ENCODE measurements at places on chromosomes 7 and 10.

DNA sequence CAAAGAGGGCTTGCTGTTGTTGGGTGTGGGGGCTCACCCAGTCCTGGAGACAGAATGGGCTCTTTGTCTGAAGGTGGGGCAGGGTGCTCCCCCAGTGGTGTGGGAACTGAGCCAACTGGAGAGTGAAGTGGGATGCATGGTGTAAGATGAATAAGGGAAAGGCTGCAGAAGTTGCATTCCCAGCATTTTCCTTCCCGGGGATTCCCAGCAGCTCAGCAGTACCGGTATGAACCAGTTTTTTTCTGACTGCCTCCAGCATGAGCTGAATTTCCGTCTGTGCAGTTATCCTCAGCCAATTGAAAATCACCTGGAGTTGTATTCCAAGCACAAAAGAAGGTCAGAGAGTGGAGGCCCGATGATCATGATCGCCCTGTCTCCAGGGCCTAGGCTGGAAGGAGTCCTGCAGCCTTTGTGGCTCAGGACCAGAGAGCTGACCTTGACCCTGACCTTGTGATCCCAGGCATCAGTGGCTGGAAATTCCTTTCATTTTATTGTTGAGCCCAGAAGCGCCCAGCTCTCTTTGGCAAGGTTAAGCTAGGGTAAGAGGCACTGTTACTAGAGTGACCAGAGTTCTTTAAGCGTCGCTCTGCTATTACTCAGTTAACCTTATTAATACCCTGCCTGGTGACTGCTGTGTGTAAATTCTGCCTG is 33.4 kb downstream of the OGDH start:
- no peak for DNase-seq

DNA sequence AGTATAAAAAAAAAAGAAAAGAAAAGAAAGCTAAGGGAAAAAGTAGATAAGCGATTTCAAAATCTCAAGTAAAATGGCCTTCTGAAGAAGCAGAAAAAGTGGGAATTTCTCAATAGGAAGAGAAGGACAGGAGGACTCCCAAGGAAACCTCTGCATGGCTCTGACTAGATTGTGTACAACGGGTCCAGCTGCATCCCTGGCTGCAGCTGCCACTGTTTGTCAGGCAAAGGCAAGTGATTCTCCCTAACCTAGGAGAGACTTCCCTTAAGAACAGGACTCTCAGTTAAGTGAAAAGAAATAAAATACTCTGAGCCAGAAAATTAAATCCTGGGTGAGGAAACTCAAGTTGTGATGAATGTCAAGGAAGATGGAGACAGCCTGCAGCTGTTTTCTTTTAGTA is 298.6 kb upstream of the KIAA1217 start:
- DNase-seq = no peak

DNA sequence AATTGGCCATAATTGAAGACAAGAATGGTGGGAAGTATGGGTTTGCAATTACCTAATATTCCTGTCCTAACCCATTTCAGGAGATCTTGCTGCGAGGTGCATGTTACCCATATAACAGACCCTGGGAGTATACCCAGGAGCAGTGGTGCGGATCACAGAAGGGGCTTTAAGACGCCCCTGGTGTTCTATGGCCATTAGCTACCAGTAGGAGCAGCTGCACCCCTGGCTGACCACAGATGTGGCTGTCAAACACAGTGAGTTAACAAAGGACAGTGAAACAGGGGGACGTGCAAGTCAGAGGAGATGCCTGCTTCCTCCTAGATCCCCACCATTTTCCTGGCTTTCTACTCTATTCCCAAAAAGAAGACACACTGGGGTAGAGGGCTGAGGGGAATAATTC is 25.2 kb downstream of the AOC1 start:
- no peak for DNase-seq

DNA sequence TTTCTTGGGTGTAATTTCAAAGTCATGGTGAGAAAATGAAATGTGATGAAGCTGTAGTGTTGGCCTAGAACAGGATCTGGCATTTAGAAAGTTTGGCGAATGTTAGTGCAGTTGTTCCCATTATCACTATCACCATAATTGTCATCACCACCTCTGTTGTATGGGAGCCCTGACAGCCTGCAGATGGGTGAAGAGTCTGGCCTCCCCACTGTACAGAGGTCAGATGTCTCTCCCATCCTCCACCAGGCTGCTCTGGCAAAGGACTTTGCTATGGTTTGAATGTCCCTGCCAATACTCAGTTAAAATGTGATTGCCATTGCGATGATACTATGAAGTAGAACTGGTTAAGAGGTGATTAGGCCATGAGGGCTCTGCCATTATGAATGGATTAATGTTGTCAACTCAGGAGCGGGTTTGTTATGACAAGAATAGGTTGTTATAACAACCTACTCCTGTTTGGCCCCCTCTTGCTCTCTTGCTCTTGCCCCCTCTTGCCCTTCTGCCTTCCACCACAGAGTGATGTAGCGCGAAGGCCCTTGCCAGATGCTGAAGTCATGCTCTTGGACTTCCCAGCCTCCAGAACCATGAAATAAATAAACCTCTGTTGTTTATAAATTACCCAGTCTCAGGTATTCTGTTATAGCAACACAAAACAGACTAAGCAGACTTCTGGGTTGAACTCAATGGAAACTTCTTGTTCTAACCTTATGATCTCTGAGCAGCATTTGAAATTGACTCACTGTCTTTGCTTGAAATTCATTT is 90.0 kb downstream of the GRK5 start:
- DNase-seq = no peak

DNA sequence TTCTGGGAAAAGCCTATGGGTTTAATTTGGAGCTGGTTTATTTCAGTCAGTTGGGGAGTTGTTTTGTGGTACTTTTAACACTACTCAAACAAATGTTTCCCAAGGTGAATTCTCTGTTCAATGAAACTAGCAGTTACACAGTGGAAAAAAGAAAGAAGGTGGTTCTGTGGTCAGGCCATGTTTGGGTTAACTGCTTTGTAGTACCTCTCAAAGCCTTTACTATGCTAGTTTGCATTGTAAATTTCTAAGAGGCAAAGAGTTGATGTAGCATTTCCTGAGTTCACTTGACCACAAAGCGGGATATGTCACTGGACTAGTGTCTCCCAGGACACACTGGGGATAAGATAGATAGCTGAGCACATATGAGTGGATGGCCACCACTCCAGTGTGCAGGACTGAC is 145.4 kb downstream of the KIF20B start:
- no peak for DNase-seq

GRCh38 chr7:121343302-121343701 is 14.5 kb downstream of the WNT16 start:
- DNase-seq = no peak

DNA sequence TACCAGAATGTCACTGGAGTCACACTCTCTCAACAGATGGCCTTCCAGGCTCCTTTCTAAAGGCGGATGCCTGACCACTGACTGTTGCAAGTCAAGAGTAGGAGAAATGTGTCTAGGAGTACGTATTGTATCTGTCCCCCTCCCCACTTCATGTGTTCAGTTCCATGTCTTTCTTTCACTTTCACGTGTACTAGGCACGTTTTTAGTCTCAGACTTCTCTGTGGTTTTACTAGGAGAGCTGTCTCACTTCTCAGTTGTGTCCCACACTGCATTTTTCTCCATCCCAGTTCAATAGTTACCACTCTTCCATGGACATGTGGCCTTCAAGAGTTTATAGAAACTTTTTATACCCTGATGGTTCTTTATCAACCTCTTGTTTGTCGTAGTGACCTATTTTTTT is 893.0 kb downstream of the NRG3 start:
- no peak for DNase-seq

- DNase-seq = no peak
Observed at GRCh38 chr7:50723173-50723572, 59.5 kb downstream of the GRB10 start.

DNA sequence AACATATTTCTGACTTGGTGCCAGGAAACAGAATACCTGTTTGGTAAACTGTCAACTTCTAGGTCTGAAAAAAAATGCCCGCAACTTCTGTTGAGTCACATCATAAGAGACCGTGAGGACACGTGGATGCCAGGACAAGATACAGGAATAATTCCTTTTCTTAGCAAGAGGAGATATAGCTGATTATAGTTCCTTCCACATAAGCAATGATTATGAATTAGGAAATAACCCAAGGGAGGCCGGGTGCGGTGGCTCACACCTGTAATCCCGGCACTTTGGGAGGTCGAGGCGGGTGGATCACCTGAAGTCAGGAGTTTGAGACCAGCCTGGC is 75.2 kb downstream of the CDC123 start:
- no peak for DNase-seq

DNA sequence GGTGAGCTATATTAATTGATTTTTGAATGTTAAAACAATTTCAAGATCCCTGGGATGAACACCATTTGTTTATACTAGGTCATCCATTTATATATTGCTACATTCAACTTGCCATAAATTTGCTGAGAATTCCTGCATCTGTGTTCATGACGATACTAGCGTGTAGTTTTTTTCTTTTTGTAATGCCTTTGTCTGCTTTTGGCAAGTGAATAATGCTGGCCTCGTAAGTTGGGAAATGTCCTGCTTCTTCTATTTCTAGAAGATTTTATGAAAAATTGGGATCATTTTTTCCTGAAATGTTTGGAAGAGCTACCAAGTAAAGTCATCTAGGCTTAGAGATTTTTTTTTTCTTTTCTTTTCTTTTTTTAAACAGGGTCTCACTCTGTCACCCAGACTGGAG is 12.9 kb upstream of the MEST start:
- DNase-seq = no peak

DNA sequence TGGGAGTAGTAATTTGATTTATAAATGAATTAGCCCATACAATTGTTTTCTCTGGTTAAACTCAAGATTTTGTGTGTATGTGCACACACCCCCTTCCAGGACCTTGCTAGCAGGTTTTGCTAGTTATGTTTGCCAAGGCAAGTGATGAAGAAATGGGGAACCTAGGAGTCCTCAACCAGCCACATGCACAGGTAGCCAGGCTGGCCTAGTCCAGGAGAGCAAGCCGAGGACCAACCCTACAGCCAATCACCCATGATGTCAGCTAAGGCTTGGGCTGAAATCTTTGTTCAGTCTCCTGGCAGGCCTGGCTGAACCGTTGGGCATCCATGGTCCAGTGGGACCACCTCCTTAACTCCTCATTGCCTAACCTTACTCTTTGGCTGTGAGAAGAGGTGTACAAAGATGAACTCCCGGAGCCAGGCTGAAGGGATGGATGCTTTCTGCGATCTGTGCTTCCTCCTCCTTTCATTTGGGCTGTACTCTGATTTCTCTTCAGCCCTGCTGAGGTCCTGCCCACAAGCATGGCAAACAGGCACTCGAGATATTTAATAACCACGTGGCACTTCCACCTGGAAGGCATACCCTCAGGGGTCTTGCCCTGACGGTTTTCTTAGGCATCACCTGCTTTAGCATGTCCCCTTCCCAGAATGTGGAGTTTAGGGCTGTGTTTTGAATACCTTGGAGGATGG is 22.1 kb downstream of the HNRNPA2B1 start:
- DNase-seq = no peak

DNA sequence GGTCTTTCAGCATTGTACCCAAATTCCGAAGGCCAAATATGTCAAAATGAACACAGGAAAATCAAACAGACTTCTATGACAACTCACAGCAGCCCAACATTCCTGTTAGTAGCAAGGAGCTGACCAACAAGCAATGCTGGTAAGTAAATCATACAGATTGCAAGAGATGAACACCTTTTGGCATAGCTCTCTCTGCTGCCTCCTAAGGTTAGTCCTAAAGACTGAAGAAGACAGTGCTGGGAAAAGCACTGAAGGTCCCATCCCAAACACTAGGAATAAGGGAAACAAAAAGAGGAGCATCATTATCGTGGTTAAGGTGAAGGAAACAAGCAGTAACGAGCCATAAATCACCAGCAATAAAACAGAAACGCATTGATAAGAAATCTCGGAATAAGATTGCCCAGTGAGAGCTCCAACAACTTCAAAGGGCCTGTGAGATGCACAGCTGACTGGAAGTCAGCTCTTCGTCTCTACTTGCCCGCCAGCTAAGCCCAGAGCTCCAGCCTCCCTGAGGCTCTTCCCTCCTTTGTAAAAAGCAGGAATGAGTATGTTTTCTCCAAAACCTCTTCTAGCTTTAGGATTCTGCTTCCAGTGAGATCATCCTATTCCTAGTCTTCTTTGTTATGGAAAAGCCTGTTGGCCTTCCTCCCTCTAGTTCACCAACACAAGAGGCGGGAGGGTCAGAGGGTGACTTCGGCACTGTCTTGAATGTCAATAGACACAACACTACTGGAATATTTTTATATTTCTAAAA is 15.3 kb downstream of the NUDT5 start:
- no peak for DNase-seq

DNA sequence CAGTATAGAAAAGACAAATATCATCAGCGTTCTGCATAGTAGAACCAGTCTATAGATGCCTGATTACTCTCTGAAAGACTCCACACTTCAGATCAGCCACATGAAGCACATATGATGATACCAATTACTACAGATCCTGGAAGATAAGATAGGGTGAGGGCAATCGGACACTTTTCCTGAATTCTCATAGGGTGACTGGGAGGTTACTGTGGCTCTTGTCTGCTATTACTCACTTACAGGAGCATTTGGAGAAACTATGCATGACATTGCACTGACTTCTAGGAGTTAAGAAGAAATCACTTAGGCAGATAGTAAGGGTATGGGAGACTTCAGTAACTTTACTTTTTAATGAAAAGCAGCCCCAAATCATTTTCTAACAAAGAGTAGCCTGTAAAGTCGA is 1140.9 kb downstream of the XPNPEP1 start:
- DNase-seq = no peak

GRCh38 chr10:48456361-48456804 is 148.5 kb downstream of the ARHGAP22 start:
- DNase-seq = no peak

DNA sequence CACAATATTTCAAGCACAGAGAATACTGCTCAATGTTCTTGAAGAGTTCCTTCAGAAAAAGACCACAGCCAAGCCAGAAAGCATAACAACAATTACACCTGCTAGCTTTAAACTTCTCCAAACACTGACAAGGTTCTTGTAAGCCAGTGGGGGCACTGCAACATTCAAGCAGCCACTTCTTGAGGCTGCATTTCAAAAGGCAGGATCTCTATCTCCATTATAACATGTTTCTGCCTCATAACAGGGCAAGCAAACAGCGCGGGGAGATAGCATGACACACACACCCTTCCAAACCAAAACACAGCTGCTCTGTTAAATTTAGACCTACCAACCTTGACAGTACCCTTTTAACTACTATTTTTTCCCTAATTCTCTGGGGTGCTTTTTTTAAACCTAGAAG is 30.8 kb downstream of the CHCHD3 start:
- DNase-seq = no peak

DNA sequence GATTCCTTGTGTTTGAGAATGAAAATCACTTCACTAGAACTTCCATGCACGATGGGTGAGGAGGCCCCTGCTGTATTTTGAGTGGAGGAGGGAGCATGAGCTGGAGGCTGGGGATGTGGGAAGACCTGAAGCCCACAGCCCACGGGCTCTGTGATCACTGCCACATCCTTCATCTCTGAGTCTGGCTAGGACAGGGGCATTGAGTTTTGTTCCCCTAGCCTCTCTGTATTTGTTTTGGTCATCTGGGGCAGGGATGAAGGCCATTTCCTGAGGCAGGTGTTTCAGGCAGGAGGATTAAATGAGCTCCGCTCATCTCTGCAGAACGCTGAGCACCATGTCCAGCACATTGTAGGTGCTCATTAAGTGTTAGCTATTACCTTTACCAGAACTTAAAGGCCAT is 293.6 kb downstream of the GLRX3 start:
- DNase-seq = no peak

All from NCI-H748 treated with DMSO at 0.1 percent for 48 hours (cell line).